Testis (tissue), 5 donors: ENCODE measurements at places on chromosomes 6 and 20.

DNA sequence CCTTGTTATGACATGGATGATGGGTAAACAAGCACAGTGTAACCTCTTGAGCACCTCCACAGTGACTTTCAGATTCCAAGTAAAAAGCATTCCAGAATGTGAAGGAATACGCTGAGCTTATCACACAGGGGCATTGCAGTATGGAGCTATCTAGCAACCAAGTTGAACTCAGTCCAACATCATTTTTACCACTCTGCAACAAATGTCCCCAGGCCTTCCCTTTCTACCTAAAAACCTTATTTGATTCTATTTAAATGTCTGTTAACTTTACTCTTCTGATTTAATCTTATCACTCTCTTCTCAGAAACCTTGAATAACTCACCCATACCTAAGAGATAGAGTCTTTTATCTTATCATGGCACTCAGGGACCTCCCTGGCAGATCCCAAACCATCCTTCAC, 195.8 kb upstream of the CDYL start:
- DNase-seq = no peak

- DNase-seq = no peak
These were observed 48.5 kb downstream of the BTBD3 start for GRCh38 chr20:11966186-11966585.

- DNase-seq = no peak
These were observed 3.9 kb downstream of the DST start for GRCh38 chr6:56638760-56639159.

GRCh38 chr6:101666256-101666655, 272.7 kb downstream of the GRIK2 start:
- DNase-seq = no peak

GRCh38 chr6:150940941-150941340, 75.4 kb downstream of the MTHFD1L start:
- no peak for DNase-seq

- DNase-seq = no peak
These were observed 55.7 kb downstream of the PLCB1 start for GRCh38 chr20:8187740-8188139.

DNA sequence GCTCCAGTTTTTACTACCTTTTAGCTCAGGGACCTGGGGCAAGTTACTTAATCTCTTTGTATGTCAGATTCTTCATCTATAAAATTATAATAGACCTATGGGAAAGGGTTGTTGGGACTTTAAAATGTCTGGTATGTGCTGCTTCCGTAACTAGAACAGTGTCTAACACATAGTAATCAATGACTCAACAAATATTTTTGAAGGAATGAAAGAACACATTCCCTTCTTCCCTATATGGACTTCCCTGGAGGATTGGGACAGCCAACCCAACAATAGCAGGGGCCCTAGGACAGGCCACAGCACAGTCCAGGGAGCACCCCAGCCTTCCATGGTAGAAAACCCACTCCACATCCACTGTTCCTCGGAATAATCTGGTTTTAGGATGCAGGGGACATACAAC, 50.7 kb upstream of the TPD52L1 start:
- DNase-seq = no peak
